ENCODE measurements at places on chromosomes 11 and 22. TPM values are rescaled to one million over a fixed set of nuclear protein-coding genes. Genes with fewer than 3 reads are reported as not detected.

GRCh38 chr22:50084080-50084477, 1.1 kb downstream of the MLC1 start:
- no peak for DNase-seq

DNA sequence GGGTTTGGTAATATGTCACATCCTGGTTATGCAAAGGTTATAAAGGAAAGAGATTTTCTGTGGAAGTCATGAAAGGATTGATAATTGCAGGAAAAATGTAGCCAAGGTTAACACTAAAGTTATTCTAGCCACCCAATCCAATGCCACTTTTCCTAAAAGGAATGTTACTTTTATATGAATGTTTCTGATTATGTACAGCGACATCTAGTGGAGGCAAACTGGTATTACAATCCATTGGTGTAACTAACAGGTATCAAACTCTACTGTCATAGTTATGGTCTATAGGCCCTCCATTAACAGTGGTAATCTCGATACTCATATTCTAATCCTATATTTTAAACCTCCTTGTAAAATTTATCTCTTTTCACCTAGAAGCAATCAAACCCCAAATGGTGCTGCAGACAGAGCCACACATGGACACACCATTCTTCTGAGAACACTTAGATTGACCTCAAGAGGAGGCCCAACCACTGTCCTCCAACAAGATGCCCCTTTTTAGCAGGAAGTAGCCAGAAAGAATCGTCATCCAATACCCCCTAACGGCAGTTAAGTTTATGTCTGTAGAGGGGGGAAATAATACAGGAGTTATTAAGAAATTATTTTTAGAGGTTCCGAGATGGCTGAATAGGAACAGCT, 74.9 kb upstream of the RAG2 start:
- DNase-seq = no peak

GRCh38 chr11:58592760-58593472, 14.1 kb downstream of the ZFP91 start:
- DNase-seq = no peak

DNA sequence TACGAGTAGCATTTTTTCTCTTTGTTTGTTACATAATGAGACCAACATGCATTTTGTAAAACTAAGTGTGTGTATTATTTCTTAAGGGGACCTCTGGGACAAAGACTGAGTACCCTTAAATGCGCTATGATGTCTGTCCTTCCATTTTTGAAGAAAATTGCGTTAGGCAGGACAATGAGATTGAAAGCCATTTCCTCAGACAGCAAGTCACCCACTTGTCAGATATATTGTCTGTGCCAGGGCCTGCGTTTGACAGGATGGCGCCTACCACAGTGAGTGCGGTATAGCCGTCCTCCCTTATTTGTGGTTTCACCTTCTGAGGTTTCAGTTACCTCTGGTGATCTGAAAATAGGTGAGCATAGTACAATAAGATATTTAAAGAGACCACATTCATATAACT, 2.2 kb downstream of the AP2A2 start:
- no peak for DNase-seq

The JAML gene
- 0.57 TPM for total RNA-seq

The F2 gene
- 12.1 TPM for total RNA-seq

Data from type B pancreatic cell (in vitro differentiated cells).